ENCODE measurements at places on chromosomes 1 and 21.

- DNase-seq, result no peak
Observed at GRCh38 chr1:183080406-183080805, 57.2 kb downstream of the LAMC1 start.

- DNase-seq, result no peak
Observed at GRCh38 chr1:193185901-193186731, at the start of gene B3GALT2. Gene B3GALT2 (minus strand): TSS chr1:193186613. CDS start chr1:193181562, 5,051 bp downstream.

DNA sequence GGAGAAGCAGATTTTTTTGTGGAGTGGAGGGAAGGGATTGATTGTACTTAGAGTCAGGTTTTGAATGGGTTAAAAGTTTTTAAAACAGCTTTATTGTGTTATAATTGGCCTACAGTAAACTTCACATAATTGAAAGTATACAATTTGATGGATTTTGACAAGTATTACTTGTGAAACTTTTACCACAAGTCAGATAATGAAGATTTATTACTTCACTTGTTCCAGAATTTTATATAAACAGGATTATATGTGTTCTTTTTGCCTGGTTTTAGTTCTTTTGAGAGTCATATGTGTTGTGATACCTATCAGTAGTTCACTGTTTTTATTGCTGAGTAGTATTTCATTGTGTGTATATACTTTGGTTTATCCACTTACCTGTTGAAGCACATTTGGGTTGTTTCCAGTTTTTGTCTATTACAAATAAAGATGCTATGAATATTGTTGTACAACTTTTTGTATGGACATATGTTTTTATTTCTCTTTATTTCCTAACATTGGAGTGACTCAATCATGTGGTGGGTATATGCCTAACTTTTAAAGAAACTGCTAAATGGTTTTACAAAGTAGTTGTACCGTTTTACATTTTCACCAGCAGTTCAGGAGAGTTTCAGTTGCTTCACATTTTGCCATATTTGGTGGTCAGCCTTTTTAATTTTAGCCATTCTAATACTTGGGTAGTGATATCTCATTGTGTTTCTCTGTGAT, 71.0 kb downstream of the DYRK1A start:
- no peak for DNase-seq

DNA sequence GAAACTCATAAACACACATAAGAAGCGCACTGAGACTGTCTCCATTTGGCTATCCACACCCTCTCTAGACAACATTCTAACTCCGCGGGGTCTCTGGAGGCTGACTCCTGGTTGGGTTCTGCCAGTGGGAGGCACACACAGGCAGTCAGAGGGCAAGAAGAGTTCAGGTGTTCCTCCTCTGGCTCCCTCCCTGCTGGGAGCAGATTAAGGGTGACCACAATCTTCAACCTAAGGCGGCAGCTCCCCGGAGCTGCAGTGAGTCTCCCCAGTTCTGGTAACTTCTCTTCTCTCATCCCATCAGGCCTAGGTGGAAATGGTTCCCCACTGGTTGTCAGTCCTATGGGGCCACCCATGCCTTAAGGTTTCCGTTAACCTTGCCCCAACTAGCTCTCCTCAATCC, 7.4 kb upstream of the TENT5C start:
- no peak for DNase-seq

- DNase-seq, result no peak
Observed at GRCh38 chr1:91718877-91719276, 167.1 kb downstream of the TGFBR3 start.

- DNase-seq, result no peak
Observed at GRCh38 chr1:186849826-186850225, 21.1 kb downstream of the PLA2G4A start.

- DNase-seq, result no peak
Observed at GRCh38 chr1:233197940-233198339, 97.6 kb downstream of the PCNX2 start.

- DNase-seq, result no peak
Observed at GRCh38 chr1:36950604-36951291, 83.6 kb downstream of the GRIK3 start.

- DNase-seq, result no peak
Observed at GRCh38 chr1:48948562-48948961, 171.9 kb upstream of the BEND5 start.

DNA sequence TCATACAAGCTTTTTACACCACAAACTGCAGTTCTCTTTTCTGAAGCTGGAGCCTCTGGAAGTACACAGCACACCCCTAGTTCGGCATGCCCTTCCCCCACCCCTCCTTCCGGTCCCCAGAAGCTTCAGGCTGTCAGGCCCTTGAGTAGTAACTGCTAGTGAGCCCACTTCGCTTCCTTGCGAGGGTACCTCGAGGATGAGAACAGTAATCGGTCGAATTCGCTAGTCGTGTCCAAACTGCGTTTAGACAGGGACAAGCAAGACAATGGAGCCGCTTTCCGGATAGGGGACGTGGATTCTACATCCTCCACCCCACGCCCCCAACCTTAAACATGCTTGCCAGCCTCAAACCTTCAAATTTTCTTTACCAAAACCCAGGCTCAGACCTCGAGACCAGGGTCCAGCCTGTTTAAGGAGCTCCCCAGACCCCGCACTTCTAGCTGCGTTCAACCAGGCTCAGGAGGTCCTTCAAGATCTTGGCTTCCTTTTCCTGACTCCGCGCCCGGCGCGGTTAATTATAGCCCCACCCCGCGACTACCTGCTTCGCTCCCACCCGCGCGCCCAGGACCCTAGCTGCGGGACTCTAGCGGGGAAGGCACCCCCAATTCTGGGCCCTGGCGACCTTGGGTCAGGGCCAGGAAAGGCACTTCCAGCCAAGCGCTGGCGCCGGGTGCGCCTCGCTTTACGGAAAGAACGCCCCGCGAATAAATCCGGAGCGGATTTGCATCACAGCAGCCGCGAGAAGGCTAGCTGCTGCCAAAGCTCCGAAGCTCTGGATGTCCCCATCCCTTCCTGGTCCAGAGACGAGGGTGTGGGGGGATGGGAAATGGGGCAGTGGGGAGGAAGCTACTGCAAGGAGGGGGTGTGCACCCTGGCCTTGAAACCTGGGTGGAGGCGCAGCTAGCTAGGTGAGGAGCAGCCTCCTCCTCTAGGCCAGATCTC, 8.1 kb upstream of the TSPAN1 start:
- DNase-seq, result peak; percentile 16
